ENCODE measurements at places on chromosomes 1 and 21.

GRCh38 chr1:95004013-95004412 is 68.7 kb downstream of the ALG14 start:
- DNase-seq, result no peak

DNA sequence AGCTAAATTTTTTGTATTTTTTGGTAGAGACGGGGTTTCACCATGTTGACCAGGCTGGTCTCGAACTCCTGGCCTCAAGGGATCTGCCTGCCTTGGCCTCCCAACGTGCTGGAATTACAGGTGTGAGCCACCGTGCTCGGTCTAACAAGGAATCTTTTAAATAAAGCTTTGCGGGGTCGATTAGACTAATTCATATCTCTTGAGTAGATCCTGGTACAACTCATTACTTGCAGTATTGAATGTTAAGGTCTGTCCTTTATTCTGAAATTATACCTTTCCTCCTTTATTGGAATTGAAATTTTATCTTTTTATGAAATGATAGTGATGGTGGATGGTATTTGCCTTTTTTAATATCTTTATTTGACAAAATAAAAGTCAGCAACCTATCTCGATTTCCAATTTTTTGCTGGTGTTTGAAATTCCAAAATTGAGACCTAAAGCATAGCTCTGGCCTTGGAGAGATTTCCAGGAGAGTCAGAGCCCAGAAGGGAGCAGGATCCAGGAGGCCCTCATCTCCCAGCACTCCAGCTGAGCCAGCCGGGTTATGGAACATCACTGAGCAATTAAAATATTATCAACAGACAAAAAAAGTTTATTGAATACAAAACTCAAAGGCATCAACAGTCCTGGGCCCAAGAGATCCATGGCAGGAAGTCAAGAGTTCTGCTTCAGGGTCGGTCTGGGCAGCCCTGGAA is 4.7 kb downstream of the S100A2 start:
- no peak for DNase-seq

- DNase-seq, result no peak
These were observed 264.6 kb upstream of the B3GALT2 start for GRCh38 chr1:193451001-193451400.

DNA sequence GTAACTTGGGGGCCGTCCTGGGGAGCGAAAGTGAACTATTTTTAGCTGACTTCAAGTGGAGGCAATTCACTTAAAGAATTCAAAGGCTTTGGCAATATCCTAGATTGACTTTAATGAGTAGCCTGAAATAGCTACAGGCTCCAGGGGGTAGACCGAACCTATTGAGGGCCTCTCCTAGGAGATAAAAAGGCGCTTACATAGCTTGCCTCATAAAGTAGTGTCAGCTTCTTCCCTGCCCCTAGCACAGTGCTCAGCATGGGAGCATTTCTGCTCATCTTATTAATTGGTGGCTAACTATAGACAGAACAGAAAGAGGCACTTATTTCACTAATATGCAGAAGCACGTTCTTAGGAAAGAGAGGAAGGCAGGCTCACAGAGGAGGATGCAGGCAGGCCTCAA is 12.3 kb upstream of the CTNNBIP1 start:
- DNase-seq, result no peak

- DNase-seq, result no peak
These were observed 58.5 kb downstream of the TENT5C start for GRCh38 chr1:117664314-117664713.

- no peak for DNase-seq
These were observed 33.7 kb downstream of the ZYG11B start for GRCh38 chr1:52759908-52760307.

DNA sequence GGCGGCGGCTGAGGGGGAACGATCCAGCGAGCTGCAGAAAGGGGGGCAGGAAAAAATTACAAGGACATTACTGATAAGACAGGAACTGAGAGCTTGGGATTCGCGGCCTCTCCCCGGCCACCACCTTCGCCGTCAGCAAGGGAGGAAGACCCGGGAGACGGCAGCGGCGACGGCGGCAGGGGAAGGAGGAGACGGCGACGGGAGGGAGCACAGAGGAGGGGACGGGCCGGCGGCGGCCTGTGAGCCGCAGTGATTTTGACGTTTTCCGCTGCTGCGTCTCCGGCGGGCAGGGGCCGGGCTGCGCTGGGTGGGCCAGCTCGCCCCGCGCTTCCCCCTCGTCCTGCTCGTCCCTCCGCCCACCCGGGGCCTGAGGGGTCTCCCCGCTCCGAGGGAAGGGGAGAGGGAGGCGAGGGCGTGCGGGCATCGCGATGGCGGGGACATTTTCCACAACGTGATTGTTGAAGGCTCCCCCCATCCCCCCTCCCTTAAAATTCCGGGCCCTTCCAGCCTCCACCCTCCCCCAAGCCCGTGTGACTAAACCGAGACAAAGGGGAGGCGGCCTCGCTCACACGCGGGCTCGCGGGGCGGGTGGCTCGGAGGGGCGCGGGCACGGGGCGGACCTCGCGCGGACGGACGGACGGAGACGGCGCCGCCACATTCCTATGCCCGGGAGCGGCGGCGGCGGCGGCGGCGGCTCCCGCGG is 407 bp downstream of the CAMSAP2 start:
- DNase-seq, result peak; percentile 16

- no peak for DNase-seq
These were observed 4.4 kb upstream of the SLC37A1 start for GRCh38 chr21:42509244-42509643.

DNA sequence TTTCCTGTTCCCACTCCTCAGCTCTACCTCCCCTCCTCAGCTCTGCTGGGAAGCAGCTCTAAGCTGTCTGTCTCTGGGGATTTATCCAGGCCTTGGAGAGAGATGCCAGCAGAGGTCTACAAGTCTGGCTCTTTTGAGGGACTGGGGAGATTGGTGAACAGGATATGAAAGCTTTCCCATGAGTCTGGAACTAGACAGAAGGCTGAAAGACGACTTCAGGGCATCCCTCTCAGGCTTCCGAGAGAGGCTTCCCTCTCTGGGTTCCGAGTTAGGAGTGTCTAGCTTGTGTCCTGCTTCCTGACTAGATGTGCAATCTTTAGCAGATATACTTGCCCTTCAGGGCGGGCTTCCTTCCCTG is 733 bp downstream of the TMEM35B start:
- DNase-seq, result no peak

DNA sequence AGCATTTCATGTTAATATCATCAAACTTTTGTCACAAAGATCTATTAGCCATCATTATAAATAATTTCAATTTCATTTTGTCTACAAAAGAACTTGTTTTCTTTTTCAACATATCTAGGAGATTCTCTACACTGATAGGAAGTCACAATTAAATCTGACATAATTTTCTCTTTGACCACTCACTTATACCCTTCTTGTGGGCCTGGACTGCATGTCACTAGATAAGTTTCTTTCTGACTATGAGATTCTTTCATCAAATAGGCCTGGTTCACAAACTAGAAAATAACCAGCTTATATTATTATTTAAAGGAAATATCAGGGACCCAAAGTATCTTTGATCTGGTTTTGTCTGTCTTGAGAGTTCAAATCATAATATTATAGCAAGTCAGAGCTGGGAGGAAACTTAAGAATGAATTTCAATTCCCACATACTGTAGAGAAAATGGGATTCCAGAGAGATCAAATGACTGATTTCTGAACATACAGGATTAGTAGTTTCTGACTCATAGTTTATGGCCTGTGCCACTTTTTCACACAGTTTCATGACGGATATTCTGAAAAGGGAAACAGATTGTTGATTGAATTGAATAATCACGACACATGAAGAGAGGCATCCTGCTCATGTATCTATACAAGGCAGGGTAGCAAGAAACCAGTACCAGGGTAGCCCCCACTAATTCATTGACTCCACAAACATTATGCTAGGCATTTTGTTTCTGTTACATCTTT is 355.8 kb downstream of the GPATCH2 start:
- DNase-seq, result no peak

GRCh38 chr1:4485878-4486277 is 168.5 kb upstream of the AJAP1 start:
- DNase-seq, result no peak

DNA sequence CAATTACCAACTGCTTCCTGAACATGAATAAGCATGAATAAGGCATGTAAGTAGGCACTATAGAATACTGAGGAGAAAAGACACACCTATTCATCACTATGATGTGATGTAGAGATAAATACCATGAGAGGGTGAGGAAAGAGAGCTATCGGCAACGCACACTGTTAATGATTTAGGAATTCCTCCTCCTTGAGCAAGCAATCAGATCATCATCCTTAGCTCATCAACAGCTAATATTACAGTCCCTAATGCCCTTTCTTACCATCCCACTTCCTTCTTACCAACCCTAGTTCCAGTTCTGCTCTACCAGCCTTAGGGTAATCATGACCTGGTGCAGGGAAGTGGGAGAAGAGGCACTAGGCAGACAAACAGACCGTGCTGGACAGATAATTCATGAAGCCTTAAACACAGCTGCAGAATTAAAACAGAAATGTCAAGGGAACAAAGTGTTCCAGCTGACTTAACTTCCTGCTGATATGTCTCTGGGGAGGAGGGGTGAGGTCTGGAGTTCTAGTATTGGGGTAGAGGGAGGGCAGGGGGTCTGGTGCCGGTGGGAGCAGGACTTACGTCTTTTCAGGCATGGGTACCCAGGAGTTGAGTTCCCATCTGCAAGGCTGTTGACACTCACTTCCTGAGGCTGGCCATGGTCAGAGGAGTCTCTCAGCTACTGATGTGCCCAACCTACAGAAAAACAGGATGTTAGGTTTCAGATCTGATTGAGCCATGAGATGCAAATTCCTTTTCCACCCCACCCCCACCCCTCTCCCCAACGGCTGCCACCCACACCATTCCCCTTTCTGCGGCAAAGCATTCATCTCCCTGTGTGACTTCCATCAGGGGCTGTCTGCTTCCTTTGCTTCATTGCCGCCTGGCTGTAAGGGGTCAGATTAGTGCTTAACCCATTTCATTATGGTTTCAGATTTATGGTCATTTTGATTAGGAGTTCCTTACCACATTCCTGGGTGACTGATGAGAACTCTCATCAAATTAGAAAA is 12.6 kb upstream of the RCSD1 start:
- DNase-seq, result no peak

DNA sequence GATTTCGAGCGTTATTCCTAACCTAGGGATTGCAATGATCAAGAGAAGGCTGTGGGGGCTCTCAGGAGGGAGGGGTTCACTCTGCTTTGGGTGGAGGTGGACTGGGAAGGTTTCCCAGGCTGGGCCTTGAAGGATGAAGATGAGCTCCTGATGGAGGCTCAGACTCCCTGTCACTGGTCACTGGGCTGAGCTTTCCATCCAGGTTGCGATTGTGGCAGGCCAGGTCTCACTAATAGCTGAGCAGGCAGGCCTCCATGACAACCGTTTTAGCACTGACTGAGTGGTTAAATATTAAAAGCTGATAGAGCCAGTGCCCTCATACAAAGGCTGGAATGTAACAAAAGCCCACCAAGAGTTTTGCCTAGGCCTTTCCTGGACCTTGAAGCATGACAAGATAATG is 36.2 kb upstream of the EFCAB14 start:
- DNase-seq, result no peak

GRCh38 chr1:32801096-32801715 is 16.0 kb downstream of the YARS1 start:
- no peak for DNase-seq

GRCh38 chr1:212612041-212612961 is 3.7 kb downstream of the ATF3 start:
- no peak for DNase-seq

GRCh38 chr1:226433341-226433720 is 25.4 kb upstream of the PARP1 start:
- no peak for DNase-seq

DNA sequence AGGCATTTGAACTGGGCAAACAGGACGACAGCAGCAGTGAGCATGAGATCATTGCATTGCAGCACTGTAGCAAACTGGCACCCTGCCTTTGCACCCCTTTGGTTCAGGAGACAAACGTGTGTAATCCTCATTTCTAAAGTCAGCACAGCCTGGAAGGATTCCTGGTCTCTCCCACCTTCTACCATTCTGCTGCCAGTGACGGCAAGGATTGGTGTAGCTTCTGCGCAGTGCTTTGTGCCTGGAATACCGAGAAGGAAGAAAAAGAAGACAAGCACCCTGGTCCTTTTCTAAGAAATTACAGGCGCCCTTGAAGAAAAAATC is 805.3 kb downstream of the USP25 start:
- no peak for DNase-seq

GRCh38 chr1:33866281-33866680 is 2.4 kb downstream of the HMGB4 start:
- DNase-seq, result no peak

GRCh38 chr1:246506367-246506673 is 759 bp downstream of the SMYD3 start:
- no peak for DNase-seq

DNA sequence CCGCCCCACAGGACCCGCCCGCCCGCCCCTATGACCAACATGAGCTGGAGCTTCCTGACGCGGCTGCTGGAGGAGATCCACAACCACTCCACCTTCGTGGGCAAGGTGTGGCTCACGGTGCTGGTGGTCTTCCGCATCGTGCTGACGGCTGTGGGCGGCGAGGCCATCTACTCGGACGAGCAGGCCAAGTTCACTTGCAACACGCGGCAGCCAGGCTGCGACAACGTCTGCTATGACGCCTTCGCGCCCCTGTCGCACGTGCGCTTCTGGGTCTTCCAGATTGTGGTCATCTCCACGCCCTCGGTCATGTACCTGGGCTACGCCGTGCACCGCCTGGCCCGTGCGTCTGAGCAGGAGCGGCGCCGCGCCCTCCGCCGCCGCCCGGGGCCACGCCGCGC is 7.9 kb upstream of the IBA57 start:
- DNase-seq, result no peak

DNA sequence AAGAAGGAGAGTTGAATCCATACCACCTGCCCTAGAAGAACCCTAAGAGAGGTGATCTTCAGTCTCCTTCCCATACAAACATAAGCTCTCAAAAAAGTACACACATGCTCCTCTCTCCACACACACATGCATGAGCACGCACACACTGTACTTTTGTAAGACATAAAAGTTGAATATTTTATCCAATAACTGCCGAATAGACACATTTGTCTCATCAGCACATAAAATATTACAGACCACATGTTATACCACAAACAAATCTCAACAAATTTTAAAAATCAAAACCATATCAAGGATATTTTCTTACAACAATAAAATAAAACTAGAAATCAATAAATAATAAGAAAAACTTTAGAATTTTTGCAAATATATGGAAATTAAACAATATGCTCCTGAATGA is 2.7 kb downstream of the SPRR1A start:
- no peak for DNase-seq

- DNase-seq, result no peak
These were observed 52.5 kb downstream of the ANGPTL1 start for GRCh38 chr1:178818416-178818815.

Data from activated T-cell treated with anti-CD3 and anti-CD28 coated beads for 48 hours (primary cell).